ENCODE measurements at places on chromosomes 4 and X.
A peak's percentile ranks its signal among the peaks of the same experiment; 100 is the strongest.

- peak; percentile 2 for DNase-seq
These were observed 42.4 kb downstream of the CLCN4 start for GRCh38 chrX:10199212-10199611.

GRCh38 chr4:118814058-118814457 lies 21.9 kb downstream of the SEC24D start:
- DNase-seq: no peak

GRCh38 chrX:154429711-154430110 lies 1.2 kb downstream of the ATP6AP1 start:
- DNase-seq: no peak

DNA sequence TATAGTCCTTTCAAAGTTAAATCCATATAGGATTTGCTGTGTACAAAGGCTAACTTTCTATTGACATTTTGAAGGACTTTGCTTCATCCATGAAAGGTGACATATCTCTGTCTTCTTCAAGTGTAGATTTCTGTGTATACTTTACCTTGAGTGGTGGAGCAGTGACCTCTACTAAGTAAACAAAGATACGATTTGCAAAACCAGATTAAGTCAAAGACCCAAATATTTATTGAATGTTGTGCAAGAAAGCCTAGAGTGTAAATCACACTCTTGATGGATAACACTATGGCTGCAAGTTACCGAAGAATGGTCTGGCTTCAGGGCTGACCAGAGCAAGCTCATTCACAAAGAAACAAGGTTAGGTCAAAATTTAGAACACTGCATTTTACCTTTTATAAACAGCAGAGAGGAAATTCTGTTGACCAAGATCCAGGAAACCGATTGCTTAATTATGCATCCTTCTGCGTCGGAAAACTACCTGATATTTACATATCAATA lies 5.4 kb upstream of the FGG start:
- no peak for DNase-seq

- DNase-seq: no peak
These were observed 68.8 kb downstream of the SLC2A9 start for GRCh38 chr4:9952415-9952950.

DNA sequence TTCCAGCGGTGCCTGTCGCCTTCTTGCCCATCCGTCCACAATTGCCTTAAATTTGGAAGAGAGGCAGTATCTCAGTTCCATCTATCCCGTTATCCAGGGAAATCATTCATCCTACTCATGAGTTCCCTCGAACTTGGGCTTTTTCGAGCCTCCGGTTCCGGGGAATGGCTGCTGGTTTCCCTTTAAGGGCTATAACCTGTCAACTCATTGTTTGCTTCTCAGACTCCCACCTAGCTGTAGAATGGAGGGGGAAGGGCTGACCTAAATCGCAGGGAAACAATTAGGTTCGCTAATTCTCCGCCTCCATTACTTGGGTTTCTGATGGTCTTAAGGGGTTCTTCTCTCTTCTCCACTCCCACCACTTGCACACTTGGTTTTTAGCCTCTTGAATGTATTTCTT lies 1.2 kb downstream of the UCHL1 start:
- DNase-seq: no peak

DNA sequence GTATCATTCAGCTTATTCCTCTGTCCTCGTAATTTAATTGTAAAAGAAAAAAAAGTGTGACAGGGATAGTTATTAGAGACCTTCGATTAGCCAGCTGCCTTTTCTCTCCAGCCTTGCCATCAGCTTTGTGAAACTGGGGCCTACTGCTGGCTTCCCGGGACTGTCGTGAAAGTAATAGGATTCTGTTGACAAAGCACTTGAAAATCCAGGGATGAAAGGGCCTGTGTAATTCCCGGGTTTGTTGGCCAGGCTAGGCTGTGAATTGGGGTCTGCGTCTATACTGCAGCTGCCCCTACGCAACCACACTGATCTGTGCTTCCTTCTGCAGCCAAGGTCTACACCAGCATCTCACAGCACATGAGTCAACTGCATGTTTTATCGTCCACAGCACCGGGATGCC lies 120.4 kb upstream of the SCML1 start:
- DNase-seq: no peak

DNA sequence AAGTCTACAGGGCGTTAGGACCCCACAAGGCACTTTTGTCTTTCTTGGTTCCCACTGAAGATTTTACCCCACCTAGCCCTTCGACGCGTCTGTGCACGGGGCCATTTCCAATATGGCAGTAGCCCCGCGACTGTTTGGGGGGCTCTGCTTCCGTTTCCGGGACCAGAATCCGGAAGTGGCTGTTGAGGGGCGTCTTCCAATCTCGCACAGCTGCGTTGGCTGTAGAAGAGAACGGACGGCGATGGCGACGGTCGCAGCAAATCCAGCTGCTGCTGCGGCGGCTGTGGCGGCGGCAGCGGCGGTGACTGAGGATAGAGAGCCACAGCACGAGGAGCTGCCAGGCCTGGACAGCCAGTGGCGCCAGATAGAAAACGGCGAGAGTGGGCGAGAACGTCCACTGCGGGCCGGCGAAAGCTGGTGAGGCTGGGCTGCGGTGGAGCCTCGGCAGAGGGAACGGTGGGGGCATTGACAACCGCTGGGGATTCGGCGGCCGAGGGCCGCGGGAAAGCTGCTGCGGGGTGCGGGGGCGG lies at the start of gene USP11:
USP11 (plus strand) TSS at position 207 of the 530 bp plus-strand sequence; CDS start at position 242, 35 bp downstream.
- peak; percentile 52 for DNase-seq

DNA sequence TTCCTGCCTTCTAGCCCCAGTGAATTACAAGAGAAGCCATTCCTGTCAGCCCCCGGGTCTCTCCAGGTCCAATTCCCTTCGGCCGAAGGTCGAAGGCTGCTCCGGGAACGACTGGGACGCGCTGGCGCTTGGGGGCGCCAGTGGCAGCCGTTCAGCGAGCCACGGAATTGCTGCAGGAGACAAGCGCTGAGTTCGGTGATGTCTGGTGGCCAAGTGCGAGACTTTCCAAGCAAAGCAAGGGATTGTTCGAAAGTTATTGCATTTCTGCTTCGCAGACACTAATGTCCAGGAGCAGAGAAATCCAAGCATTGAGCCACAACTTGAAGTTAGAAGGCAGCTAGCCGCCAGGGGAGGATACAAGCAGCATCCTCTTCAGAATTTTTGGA lies 1.1 kb upstream of the DKK2 start:
- no peak for DNase-seq

- peak; percentile 23 for DNase-seq
These were observed 60.7 kb upstream of the PLAC1 start for GRCh38 chrX:134718966-134719317.
